ENCODE measurements at places on chromosomes 11 and 22.

DNA sequence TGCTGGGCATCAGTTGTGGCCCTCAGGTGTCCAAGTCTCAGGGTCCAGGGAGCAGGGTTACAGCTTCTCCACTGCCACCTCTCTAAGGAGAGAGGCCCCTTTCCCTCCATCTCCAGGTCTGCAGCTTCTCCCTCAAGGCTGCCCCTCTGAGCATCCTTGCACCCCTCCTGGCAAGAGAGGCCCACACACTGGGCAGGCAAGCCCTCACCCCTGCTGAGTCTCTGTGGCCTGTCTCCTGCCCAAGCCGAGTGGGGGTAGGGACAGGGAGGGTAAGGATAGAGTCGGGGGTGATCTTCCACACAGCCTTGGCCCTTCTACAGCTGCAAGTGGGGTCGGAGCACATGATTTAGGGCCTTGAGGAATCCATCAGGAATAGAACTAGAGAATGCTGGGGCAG lies 76.6 kb downstream of the ST3GAL4 start:
- no peaks in the 10 kb centered on the region for H3K36me3 ChIP-seq
- no peaks in the 10 kb centered on the region for H3K27me3 ChIP-seq
- no peaks in the 10 kb centered on the region for H3K4me1 ChIP-seq
- DNase-seq = no peak
- no peak overlapping the region for H3K27ac ChIP-seq

- H3K27ac ChIP-seq = no peak overlapping the region
- peaks cover 18% of the 10 kb centered on the region for H3K27me3 ChIP-seq
- no peak overlapping the region for H3K4me3 ChIP-seq
- H3K36me3 ChIP-seq = no peaks in the 10 kb centered on the region
- H3K4me1 ChIP-seq = no peaks in the 10 kb centered on the region
Observed at GRCh38 chr11:71336996-71337754, 84.8 kb upstream of the SHANK2 start.

DNA sequence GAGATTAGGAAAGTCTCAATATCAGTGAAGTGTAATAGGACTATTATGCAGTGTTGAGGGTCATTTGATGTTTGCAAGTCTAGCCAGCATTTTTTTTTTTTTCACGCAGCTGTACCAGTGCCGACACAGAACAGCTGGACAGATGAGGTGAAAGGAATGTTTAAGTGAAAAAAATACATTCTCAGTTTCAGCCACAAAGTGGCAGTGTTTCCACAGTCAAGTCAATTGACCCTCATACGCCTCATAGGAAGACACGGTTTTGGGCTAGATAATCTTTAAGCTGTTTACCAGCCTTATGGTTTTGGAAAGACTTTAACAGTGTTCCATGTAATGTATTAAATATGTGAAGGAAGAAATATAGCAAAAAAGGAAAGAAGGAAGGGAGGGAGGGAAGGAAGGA lies 349.9 kb upstream of the ANO3 start:
- no peaks in the 10 kb centered on the region for H3K4me1 ChIP-seq
- H3K4me3 ChIP-seq = no peak overlapping the region
- H3K36me3 ChIP-seq = no peaks in the 10 kb centered on the region
- no peak for DNase-seq
- H3K27me3 ChIP-seq = no peaks in the 10 kb centered on the region

- peaks cover 7% of the 10 kb centered on the region for H3K4me1 ChIP-seq
- no peaks in the 10 kb centered on the region for H3K27me3 ChIP-seq
- H3K4me3 ChIP-seq = no peak overlapping the region
- H3K36me3 ChIP-seq = no peaks in the 10 kb centered on the region
- no peak for DNase-seq
Observed at GRCh38 chr11:95266751-95267374, 35.9 kb upstream of the SESN3 start.

DNA sequence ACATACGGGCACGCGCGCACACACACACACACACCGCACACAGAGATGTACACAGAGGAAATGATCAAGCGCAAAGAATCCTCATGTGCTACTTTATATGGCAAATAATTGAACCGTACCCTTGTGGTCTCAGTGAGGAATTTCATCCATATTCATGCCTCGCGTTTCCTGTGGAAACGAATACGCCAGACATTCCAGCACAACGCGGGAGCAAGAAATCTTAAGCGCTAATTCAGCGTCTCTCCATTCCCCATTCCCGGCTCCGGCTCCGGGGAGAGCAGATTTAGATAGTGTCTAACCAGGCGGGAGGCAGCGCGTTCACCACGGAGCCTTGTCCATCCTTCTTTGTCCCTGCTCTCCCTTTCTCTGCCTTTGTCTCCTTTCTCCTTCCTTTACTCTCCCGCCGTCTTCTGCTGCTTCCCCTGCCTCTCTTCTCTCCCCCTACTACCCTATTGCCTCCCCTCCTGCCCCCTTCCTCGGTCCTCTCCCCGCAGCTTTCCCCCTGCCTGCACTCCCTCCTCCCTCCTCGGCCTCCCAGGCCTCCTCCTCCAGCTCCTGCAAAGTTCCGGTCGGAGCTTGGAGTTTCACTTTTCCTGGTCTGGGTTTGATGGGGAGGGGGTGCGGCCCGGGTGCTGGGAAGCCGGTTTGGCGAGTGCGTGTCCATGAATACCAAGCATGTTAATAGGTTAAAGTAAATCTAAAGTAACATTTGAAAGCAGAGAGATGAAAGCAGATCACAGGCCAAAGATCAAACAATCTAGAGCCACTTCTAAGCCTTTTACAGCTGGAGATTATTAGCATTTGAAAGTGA lies 579.3 kb downstream of the BUD13 start:
- no peaks in the 10 kb centered on the region for H3K4me1 ChIP-seq
- no peak for DNase-seq
- H3K27ac ChIP-seq = no peak overlapping the region
- peaks cover 18% of the 10 kb centered on the region for H3K27me3 ChIP-seq
- no peak overlapping the region for H3K4me3 ChIP-seq

DNA sequence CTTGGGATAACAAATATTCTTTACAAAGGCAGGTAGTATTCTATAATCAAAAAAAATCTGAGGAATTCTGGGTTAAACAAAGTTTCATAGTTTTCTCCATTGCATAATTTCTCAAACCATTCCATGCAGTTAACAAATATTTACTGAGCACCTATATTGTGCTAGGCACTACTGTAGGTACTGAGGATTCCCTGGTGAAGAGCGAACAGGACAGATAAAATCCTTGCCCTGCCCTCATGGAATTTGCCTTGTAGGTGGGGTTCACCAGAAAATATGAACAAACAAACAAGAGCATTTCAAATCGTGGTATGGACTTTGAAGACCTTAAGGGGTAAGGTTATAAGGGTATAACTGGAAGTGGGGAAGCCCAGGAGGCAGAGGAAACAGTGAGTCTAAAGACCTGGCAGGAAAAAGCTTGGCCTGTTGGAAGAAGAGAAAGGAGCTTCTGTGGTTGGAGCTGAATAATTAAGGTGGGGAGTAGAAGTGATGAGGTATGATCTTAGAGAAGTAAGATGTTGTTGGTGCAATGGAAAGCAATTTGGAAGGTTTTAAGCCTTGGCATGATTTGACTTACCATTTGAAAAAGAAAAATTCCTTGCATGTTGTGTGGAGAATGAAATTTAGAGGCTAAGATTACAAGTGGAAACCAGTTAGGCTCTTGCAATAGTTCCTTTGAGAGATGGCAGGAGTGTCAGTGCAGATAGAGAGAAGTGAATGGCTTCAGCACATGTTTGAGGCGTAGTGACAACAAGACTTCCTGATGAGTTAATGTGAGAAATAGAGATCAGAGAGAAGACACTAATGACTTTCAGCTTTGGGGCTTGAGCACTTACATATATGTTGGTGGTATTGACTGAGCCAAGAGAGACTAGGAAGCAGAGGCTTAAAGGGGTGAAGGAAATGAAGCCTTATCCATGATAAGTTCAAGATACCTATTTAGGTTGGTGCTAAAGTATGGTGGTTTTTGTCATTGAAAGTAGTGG lies 55.7 kb upstream of the PICALM start:
- peak overlapping the region; percentile 14 for H3K4me3 ChIP-seq
- no peak overlapping the region for H3K27ac ChIP-seq
- no peak for DNase-seq
- peaks cover 21% of the 10 kb centered on the region for H3K27me3 ChIP-seq
- H3K36me3 ChIP-seq = no peaks in the 10 kb centered on the region
- H3K4me1 ChIP-seq = peaks cover 32% of the 10 kb centered on the region

GRCh38 chr11:78460471-78460870 lies 42.9 kb upstream of the GAB2 start:
- peaks cover 33% of the 10 kb centered on the region for H3K4me1 ChIP-seq
- no peaks in the 10 kb centered on the region for H3K27me3 ChIP-seq
- no peak overlapping the region for H3K4me3 ChIP-seq
- no peak overlapping the region for H3K27ac ChIP-seq
- H3K36me3 ChIP-seq = peaks cover 27% of the 10 kb centered on the region
- DNase-seq = no peak

GRCh38 chr11:118615976-118616371 lies 8.6 kb downstream of the PHLDB1 start:
- peaks cover 3% of the 10 kb centered on the region for H3K27me3 ChIP-seq
- H3K4me1 ChIP-seq = peaks cover 18% of the 10 kb centered on the region
- H3K36me3 ChIP-seq = no peaks in the 10 kb centered on the region
- H3K27ac ChIP-seq = no peak overlapping the region
